Progenitor cell of endocrine pancreas (in vitro differentiated cells): ENCODE measurements at places on chromosomes 11 and 22. TPM values are rescaled to one million over a fixed set of nuclear protein-coding genes. Genes with fewer than 3 reads are reported as not detected.
A peak's percentile ranks its signal among the peaks of the same experiment; 100 is the strongest.

DNA sequence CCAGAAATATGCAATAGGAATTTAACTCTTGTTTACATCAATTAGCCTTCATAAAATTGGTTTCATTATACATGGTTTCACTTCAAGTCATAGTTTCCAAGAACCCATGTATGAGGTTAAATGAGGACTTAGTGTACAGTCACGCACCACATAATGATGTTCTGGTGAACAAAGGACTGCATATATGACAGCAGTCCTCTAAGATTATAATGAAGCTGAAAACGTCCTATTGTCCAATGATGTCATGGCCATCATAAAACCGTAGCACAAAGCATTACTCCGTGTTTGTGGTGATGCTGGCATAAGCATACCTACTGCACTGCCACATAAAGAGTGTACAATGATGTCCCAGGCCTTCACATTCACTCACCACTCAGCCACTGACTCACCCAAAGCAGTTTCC, 31.1 kb downstream of the SMCO4 start:
- no peak for DNase-seq

GRCh38 chr11:38517991-38518390, 1920.0 kb upstream of the RAG2 start:
- DNase-seq, result no peak

DNA sequence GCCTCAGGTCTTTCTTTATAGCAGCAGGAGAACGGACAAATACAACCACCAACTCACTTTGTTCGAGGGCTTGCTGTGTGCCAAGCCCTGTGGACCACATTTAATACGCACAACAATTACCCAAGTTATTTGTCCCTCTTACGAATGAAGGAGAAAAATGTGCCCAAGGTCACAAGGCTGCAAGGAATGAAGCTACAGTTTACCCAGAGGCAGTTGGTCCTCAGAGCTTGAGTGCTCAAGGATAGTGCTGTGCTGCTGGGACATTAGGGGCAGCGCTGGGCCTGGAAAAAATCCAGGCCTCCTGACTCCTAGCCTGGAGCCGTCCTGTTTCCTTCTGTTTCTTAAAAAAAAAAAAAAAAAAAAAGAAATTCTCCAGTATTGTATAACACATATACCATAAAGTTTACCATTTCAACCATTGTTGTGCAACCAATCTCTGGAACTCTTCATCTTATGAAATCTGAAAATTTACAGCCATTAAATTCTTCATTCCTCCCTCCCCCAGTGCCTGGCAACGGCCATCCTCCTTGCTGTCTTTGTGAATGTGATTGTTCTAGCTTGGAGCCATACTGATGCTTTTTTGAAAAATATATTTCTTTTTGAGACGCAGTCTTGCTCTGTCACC, 1.0 kb upstream of the C11orf86 start:
- DNase-seq, result no peak

GRCh38 chr11:11521306-11522002, 100.4 kb downstream of the GALNT18 start:
- no peak for DNase-seq

- no peak for DNase-seq
Observed at GRCh38 chr11:29780756-29781155, 236.1 kb downstream of the KCNA4 start.

- peak; percentile 31 for DNase-seq
Observed at GRCh38 chr11:68128682-68129327, 7.6 kb upstream of the CHKA start.

- DNase-seq, result no peak
Observed at GRCh38 chr22:34886391-34886790, 179.6 kb upstream of the ISX start.

DNA sequence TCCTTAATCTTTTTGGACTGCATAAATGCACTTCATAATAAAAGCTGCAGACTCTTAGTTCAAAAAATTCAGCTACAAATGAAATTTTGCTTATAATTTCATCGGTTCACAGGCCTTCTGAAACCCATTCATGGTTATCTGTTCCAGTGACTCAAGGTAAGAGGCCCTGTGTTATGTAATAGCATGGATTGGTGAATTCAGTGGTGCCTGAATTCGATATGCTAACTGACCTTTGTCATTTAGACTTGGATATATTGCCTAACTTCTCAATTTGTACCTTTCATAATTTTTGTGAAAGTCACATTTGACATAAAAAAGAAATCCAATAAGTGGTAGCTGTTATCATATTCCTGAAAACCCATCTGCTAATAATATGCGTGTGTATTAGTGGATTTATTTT, 349.9 kb upstream of the KIRREL3 start:
- no peak for DNase-seq

DNA sequence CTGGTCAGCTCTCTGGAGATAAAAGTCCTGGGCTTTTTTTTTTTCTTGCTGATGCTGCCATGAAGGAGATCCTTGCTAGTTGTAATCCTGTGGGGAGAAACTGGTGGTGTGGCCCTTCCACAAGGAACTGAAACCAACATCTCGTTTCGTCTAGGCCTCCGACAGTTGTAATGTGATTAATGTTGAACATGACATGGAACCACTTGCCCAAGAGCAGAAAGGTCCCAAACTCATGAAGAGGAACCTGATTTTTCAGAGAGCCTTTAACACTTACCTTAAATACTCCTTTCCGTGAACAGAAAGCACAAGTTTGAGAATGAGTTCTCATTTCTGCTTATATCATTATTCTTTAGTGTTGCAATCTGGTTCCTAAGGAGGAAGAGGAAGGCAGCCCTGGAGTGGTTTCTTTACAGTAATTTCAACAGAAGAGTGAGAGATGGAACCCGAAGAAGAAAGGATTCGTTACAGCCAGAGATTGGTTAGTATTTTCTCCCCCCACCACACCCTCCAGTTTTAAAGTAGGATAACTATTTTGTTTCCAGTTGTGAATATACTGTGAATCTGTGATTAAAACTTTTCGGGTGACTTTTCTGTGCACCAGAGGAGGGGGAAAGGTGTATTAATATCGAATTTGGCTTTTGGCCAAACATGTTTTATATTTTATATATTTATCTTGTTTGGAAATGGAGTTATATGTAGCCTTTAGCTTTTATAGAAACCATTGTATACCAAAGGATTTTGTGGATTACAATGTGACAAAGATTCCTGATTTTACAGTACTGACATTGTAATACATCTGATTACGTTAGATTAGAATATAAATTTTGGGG, 2.0 kb downstream of the KDM2A start:
- DNase-seq, result no peak

DNA sequence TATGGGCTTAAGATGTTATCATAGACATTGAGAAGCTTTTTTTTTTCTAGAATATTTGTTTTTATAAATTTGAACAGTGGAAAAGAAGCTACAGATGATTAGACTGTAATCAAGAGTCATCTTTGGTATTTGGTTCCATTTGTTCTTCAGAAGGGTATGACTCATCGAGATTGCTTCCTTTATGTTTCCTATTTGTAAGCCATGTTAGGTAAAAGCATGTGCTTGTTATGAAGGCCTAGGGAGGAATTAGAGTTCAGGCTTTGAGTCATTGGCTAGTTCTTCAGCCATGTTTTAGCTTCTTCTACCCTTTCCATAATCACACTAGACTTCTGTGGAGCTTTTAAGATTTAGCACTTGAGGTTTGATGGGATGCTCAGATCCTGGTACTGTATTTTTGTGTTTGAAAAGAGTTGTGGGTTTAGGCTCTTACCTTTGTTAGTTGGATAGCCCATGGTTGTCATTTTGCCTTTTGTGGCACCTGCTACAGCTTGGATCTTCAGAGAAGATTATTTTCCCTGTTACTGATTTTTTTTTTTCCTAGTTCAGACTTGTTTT, 44.3 kb downstream of the POLD3 start:
- DNase-seq, result no peak

OR8D4 gene
- 0.24 and 0.58 TPM in 2 replicates for total RNA-seq

HTR3A gene
- not detected in 2 replicates for total RNA-seq
